A172 (cell line): ENCODE measurements at places on chromosomes 7 and 10. TPM values are rescaled to one million over a fixed set of nuclear protein-coding genes. Genes with fewer than 3 reads are reported as not detected.

SPDYE2B gene
- total RNA-seq, result not detected in 2 replicates

AGK gene
- total RNA-seq, result 29.2 and 30.4 TPM in 2 replicates

PAPOLB gene
- total RNA-seq, result not detected in 2 replicates

PARG gene
- total RNA-seq, result 29.8 and 54.5 TPM in 2 replicates

GPR26 gene
- total RNA-seq, result not detected in 2 replicates
